ENCODE measurements at places on chromosomes 12 and 14.

DNA sequence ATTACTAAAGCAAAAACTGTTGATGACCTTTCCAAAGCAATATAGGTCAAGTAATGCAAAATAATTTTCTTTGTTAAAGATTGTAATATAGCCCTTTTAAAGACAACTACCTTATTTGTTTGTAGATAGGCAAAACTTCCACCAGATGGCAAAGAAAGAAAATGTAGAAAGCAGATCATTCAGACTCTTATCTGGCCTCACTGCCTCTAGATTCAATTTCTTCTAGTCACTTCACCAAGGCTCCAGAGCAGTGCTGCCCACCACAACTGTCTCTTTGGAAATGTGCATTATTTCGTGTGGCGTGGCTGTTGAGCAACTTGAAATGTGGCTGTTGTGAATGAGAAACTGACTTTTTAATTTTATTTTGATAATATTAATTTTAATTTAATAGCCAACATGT is 127.1 kb downstream of the ITPR2 start:
- no peak for DNase-seq

- DNase-seq = no peak
These were observed 33.4 kb downstream of the ELK3 start for GRCh38 chr12:96227365-96228106.

GRCh38 chr14:32336702-32337101 is 7.6 kb downstream of the AKAP6 start:
- no peak for DNase-seq

GRCh38 chr14:75453817-75454434 is 26.1 kb downstream of the JDP2 start:
- DNase-seq = no peak

DNA sequence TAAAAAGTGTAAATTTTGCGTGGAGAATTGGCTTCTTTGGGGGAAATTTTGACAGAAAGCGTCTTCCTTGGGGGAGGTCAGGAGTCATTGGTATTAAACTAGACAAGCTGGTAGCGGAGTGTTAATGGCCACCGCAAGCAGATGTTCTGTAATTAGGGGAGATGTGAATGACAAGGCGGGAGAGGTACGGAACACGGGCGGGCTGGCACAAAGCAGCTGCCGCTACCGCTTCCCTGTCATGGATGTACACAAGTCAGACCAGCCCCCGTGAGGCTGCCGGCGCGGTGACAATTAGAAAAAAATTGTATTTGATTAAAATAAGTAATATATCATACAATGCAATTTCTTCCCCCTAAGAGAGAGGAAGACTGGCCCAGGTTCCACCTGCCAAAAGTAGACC is 501.6 kb downstream of the VRK1 start:
- no peak for DNase-seq
